Left colon (tissue), 2 donors: ENCODE measurements at places on chromosomes 11 and 22.

GRCh38 chr11:116851626-116852025 lies 14.2 kb upstream of the APOA1 start:
- no peak for DNase-seq

- DNase-seq, result no peak
These were observed 3.6 kb downstream of the YDJC start for GRCh38 chr22:21626073-21626734.

GRCh38 chr22:27107824-27108223 lies 450.4 kb downstream of the MIAT start:
- DNase-seq, result peak; percentile 29

DNA sequence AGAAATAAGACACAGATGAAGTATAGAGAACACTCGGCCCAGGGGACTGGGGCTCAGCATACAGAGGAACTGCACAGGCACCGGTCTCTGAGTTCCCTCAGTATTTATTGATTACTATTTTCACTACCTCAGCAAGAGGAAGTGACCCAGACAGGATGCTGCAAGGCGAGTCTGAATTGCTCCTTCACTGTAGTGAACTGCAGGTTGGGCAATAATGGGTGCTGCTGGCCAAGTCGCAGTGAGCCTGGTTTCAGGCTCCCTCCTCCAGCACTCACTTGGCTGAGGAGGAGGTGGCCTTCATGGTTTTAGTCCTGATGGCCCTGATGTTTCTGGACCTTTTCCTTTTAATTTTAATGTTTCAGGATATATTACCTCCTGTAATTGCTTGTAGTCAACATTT lies 10.4 kb downstream of the OR52K2 start:
- DNase-seq, result peak; percentile 29
